Fibroblast of lung (primary cell): ENCODE measurements at places on chromosomes 11 and 22. TPM values are rescaled to one million over a fixed set of nuclear protein-coding genes. Genes with fewer than 3 reads are reported as not detected.

DNA sequence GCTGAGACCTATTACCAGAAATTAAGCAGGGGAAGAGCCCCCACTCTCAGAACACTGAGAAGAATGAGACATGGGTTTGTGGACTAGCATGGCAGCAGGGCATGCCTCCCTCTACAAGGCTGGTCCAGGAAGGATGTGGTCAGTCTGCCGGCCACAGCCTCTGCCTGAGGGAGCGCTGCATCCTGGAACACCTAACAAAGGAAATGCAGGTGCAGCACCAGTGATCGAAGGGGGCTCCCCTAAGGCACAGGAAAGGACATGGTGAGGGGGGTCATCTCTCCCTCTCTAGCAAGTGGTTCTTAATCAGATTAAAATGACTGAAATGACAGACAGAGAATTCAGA, 40.6 kb upstream of the ARL14EP start:
- H3K4me1 ChIP-seq: no peaks in the 10 kb centered on the region
- no peak overlapping the region for H3K27ac ChIP-seq
- no peaks in the 10 kb centered on the region for H3K36me3 ChIP-seq
- no peaks in the 10 kb centered on the region for H3K27me3 ChIP-seq
- no peak for DNase-seq

DNA sequence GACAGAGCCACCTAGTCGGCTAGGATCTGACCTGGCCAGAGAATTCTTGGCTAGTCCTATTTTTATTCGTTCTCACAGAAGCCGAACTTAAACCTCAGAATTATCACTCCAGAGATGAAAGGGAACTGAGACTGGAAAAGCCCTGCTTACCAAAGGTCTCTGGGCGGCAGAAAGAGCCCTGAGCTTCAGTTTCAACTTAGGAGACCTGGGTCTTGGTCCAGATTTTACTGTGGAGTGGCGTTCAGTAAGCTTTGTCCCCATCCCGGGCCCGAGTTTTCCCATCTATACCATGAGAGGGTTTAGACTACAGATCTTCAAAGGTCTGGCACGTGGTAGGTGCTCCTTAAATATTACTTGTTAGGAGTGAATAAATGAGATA, 516 bp downstream of the NEU3 start:
- peak overlapping the region; percentile 86 for H3K4me3 ChIP-seq
- no peaks in the 10 kb centered on the region for H3K4me1 ChIP-seq
- peak; percentile 20 for DNase-seq
- no peaks in the 10 kb centered on the region for H3K36me3 ChIP-seq
- no peaks in the 10 kb centered on the region for H3K27me3 ChIP-seq

GRCh38 chr11:26949846-26950245, 44.1 kb upstream of the FIBIN start:
- H3K36me3 ChIP-seq: no peaks in the 10 kb centered on the region
- no peak for DNase-seq
- H3K4me1 ChIP-seq: peaks cover 13% of the 10 kb centered on the region
- H3K4me3 ChIP-seq: no peak overlapping the region
- no peak overlapping the region for H3K27ac ChIP-seq

DNA sequence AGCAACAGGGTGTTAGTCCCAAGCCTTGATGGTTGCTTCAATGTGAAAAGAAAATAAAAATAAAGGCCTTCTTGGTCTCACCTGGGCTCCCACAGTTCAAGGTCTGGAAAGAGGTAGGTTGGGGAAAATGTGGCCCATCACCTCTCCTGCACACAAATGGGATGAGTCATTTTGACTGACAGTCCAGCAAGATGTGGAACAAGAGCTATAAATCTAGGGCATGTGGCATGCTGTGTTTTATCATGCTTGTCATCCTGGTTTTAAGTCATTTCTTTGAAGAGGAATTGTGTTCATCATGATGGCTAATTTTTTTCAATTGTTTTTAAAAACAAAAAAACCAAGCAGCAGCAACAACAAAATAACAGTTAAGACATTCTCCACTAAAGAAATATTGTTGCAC, 503.7 kb downstream of the NTM start:
- no peaks in the 10 kb centered on the region for H3K36me3 ChIP-seq
- no peak for DNase-seq
- H3K27ac ChIP-seq: no peak overlapping the region
- H3K27me3 ChIP-seq: no peaks in the 10 kb centered on the region

GRCh38 chr11:60786811-60787567, 1.9 kb downstream of the MS4A10 start:
- peaks cover 4% of the 10 kb centered on the region for H3K27me3 ChIP-seq
- no peak overlapping the region for H3K27ac ChIP-seq
- H3K36me3 ChIP-seq: no peaks in the 10 kb centered on the region
- peak; percentile 65 for DNase-seq

BATF2 gene
- 2.1 TPM in 2 replicates for total RNA-seq

DNA sequence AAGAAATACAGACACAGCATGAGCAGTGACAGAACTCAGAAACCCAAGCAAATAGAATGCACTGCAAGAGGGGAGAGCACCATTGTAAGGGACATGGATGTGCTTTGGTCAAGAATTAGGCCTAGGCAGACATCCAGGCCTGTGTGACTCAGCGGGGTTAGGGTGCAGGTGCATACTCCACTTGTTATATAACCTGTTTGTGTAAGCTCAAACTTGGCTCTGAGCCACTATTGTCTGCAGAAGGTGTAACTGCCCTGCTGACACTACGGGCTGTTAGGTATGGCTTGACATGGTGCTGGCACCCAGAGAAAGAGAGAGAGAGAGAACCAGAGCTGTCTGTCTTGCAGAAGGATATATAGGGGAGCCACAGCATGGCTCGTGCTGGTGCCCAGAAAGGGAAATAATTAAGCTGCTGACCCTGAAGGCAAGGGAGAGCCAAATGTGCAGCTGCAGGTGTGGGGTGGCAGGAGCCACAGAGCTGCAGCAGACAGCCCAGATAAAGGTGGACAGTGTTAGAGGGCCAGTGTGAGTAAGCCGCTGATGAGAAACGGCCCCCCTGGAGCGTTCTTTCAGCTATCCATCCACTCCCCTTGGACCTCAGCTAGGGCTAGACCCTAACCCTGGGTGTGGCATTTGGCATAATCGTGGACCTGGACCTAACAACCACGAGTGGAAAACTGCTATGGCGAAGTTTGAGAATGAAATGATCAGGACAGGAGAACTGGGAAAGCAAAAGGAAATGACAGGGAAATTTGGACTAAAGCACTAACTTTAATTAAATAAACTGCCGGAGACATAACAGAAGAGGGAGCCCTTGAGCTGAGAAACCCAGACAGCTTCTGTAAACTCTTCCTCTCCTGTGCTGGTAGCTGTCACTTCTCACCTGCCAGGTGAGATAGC, 253.0 kb upstream of the CCDC179 start:
- H3K27me3 ChIP-seq: no peaks in the 10 kb centered on the region
- DNase-seq: peak; percentile 55
- no peak overlapping the region for H3K4me3 ChIP-seq
- no peaks in the 10 kb centered on the region for H3K4me1 ChIP-seq
- H3K36me3 ChIP-seq: no peaks in the 10 kb centered on the region

OTUB1 gene
- 36.5 and 37.8 TPM in 2 replicates for total RNA-seq

DNA sequence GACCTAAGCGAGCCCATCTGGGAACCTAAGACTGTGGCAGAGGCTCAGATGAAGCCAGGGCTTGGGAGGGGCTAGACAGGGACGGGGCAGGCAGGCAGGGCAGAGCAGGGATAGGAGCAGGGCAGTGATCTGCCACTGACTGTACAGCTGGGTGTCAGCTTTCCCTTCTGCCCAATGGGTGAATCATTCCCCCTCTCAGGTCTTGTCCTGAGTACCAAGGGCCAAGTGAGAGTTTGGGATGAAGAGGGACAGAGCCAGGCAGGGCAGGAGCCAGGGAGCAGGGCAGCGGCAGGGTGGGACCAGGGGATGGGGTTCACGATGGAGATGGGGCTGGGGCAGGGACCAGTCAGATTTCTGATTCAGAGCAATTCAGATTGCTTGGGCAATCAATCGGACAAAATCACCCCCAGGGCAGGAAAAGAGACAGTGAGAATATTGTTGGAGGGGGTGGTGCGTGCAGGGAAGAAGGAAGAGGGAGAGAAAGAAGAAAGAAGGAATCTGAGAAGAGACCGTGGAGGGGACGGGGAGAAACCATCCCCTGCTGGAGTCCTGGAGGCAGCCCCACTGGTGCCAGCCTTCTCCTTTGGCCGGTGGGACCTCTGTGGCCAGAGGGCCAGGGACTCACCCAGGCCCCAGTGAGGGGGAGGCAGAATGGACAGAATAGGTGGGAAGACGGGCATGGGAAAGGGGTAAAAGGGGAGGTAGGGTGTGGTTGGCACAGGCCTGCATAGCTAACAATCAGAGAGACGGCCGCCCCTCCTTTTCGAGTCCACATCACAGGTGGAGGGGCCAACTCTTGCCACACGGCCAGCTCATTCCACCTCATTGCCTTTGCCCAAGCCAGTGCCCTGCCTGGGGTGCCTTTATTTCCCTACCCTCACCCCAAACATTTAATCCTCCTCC, 47.2 kb downstream of the CYTH4 start:
- peaks cover 35% of the 10 kb centered on the region for H3K27me3 ChIP-seq
- DNase-seq: peak; percentile 50
- no peak overlapping the region for H3K27ac ChIP-seq
- H3K4me3 ChIP-seq: no peak overlapping the region
- H3K4me1 ChIP-seq: peaks cover 6% of the 10 kb centered on the region
- H3K36me3 ChIP-seq: no peaks in the 10 kb centered on the region

ZDHHC13 gene
- total RNA-seq: 10.0 and 11.1 TPM in 2 replicates

- no peak overlapping the region for H3K27ac ChIP-seq
- DNase-seq: no peak
- H3K36me3 ChIP-seq: peaks cover 1% of the 10 kb centered on the region
Observed at GRCh38 chr11:82930229-82930628, 28.7 kb downstream of the DDIAS start.

DNA sequence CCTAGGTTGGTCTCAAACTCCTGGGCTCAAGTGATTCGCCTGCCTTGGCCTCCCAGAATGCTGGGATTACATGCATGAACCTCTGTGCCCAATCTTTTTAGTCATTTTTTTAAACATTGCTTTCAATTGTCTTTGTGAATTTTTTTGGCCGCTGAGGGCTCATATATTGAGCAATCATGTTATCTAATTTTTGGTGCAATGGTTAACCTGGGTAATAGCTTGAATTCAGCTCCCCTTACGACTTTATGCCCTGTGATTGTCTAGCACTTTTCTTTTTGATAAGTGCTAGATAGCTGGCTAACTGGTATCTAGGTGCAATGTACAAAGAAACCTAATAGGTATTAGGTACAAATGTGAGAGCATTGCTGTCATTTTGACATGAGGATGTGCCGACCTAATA, 35.3 kb upstream of the CAT start:
- H3K4me1 ChIP-seq: no peaks in the 10 kb centered on the region
- no peak overlapping the region for H3K4me3 ChIP-seq
- no peak overlapping the region for H3K27ac ChIP-seq
- H3K36me3 ChIP-seq: no peaks in the 10 kb centered on the region
- H3K27me3 ChIP-seq: peaks cover 4% of the 10 kb centered on the region

DNA sequence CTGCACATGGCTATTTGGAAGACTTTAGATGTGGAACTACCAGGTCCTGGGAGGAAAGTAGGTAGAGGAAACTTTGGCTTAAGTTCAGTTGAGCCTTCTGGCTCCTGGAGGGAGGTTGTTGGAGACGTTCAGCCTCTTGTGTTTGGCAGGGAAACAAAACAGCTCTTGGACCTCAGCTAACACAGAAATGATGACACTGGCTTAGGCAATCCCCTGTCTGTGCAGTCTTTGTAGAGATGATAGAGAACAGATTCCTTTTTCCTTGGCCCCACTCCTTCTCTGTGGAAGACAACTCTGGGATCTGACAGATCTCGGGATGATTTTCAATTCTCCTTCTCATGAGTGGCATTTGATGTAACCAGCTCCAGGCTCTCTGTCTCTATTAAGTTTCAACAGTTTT, 428.5 kb downstream of the TMEM135 start:
- H3K4me3 ChIP-seq: no peak overlapping the region
- no peak overlapping the region for H3K27ac ChIP-seq
- no peak for DNase-seq
- H3K27me3 ChIP-seq: no peaks in the 10 kb centered on the region
- H3K36me3 ChIP-seq: no peaks in the 10 kb centered on the region

DNA sequence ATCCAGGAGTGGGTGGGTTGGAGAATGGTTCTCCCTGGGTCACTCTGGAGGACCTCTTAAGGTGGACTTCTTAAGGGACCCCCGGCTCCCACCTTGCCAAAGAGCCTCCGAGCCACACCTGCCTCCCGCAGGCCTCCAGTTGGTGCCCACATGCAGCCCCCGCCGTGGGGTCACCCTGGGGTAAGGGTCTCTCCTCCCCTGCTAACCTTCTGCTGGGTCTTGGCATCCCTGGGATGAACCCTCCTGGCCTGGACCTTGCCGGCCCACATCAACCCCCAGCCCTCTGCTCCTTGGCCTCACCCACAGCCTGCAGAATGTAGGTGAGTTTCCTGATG, 12.5 kb upstream of the MUC6 start:
- H3K27me3 ChIP-seq: peaks cover 7% of the 10 kb centered on the region
- no peak overlapping the region for H3K27ac ChIP-seq
- no peaks in the 10 kb centered on the region for H3K36me3 ChIP-seq
- no peak for DNase-seq
- no peak overlapping the region for H3K4me3 ChIP-seq

DNA sequence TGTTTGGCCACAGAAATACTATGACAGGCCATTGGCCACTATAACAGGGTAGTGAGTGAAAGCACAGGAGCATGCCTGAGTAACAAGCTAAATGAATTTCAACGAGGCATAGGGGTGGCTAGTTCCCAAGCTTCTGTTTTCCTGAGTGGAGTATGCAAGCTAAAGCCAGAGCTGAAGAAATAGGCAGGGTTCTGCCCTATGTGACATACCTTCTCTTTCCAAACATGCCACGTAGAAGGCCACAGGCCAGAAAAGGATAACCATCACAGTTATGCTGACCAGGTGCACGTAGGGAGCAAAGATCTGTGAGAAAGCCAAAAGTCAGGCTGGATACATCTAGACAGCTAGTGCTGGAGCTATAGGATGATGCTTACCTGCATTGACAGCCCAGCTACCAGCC, 30.6 kb downstream of the GDPD4 start:
- DNase-seq: no peak
- H3K4me1 ChIP-seq: peaks cover 12% of the 10 kb centered on the region
- no peaks in the 10 kb centered on the region for H3K36me3 ChIP-seq
- no peaks in the 10 kb centered on the region for H3K27me3 ChIP-seq

DNA sequence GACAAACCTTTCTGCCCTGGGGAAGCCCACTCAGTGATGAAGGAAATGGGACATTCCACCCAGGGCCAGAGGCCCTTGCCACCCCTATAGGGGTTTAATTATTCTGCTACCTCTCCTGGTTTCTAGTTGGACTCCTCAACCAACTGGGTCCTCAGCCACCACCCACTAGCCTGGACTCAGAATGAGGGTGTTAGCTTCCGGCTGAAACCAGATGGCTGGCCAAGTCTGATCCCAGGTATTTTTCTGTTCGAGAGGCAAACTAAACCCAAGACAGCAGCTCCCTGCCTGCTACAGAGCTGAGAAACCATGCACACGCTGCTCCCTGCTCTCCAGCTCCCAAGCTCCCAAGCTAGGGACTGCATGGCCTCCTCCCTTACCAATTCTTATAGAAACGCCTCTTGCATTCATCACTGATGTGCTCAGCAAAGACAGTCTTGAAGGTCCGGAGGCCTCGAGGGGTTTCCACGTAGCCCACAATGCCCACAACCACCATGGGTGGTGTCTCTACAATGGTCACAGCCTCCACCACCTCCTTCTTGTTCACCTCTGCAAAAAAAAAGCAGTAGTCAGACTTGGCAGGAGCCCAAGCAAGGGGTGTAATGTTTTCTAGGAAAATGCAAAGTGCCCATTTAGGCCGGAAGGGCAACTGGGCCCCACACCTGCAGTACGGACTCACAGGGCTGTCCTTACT, 2.2 kb downstream of the RPL3 start:
- H3K27me3 ChIP-seq: no peaks in the 10 kb centered on the region
- peak; percentile 14 for DNase-seq
- H3K27ac ChIP-seq: peak overlapping the region; percentile 90
- H3K4me3 ChIP-seq: peak overlapping the region; percentile 96
- H3K36me3 ChIP-seq: peaks cover 47% of the 10 kb centered on the region

RASD2 gene
- total RNA-seq: under 0.01 TPM in 2 replicates
